ENCODE measurements at places on chromosomes 1 and 21.
A peak's percentile ranks its signal among the peaks of the same experiment; 100 is the strongest.

DNA sequence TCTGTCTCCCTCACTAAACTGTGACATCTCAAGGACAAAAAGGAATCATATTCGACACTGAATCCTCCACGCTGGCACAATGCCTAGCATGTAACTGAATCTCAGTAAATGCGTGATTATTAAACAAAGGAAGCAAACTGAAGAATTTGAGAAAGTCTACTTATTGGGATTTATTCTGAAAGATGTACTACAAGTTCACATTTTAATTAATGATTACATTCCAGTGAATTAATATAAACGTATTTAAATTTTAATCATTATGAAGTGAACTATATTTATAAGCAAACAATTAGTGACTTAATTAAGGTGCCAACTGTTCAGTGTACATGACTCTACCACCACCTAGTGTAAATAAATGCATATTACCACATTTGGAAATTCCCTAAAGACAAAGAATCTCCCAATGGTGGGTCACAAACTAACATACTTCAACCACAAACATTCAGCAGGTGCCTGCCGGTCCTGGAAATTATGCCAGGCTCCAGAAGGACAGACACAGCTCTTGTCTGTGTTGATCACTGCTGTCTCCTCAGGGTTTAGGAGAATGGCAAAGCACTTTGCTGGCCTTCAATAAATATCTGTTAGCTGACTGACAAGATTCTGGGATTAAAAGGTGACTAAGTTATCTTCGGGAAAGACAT lies 56.3 kb downstream of the SMYD3 start:
- peak; percentile 13 for DNase-seq

DNA sequence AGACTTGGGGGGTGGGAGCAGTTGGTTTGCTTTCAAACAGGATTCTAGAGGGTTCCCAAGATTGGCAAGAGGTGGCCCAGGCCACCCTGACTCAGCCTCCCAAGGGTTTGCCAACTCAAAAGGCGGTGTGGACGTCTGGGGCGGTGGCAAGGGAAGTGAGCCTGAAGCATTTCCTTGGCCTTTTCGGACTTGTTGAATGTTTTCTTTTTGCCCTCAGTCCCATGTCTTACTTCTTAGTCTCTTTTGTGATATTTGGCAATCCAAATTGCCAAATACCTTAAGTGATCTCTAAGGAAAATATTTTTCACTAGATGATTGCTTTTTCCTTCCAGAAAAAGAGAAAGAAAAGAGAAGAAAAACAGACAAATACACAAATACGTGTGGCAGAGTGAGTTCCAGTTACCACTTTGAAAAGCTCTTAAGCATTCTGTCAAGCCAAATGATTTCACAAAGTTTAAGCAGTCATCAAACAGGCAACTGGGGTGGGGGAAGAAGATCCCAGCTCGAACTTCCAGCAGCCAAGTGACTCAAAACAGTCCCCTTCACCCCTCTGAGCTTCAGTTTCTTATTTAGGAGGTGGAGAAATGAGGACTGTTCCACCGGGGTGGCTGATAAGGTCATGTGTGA lies 374.6 kb upstream of the USP24 start:
- peak; percentile 30 for DNase-seq

- DNase-seq, result no peak
Observed at GRCh38 chr1:182426442-182427430, 23.2 kb upstream of the RGSL1 start.

DNA sequence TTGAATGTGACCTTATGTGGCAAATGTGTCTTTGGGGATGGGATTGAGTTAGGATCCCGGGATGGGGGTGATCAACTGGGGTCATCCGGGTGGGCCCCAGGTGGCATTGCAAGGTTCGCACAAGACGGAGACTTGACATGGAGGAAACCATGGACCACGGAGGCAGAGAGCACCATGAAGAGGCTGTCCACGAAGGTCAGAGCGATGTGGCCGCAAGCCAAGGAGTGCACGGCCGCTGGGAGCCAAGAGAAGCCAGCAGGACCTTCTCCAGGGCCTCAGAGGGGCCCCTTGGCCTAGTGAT lies 22.3 kb upstream of the COL18A1 start:
- DNase-seq, result no peak

- peak; percentile 95 for DNase-seq
Observed at GRCh38 chr21:42056996-42057689, 14.0 kb upstream of the UMODL1 start.

DNA sequence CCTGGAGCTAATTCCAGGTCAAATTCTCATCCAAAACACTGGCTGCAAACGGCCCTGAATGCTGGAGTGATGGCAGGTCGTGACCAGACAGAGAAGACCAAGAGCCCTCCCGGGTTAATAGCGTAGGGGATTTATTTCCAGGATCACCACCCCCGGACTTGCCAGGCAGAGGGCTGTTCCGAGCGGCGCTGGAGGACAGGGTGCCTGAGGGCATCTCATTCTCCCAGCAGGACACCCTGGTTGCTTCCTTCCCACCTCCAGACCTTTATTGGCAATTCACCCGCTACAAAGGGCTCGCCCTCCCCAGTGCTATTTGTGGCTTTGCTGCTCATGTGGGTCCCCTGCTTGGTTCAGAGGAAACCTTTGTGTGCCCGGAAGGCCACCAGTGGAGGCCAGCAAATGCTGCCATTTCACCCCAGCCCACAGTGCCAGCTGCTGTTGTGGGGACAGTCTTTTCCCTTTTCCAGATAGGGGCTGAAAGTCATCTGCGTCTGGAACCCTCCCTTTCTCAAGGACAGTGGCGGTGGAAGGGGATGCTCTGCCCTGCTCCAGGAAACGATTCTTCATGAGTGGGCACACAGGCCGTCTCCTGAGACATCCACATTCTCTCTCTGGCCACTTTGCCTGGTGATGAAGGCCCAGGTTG lies 19.0 kb upstream of the C1orf174 start:
- DNase-seq, result no peak

DNA sequence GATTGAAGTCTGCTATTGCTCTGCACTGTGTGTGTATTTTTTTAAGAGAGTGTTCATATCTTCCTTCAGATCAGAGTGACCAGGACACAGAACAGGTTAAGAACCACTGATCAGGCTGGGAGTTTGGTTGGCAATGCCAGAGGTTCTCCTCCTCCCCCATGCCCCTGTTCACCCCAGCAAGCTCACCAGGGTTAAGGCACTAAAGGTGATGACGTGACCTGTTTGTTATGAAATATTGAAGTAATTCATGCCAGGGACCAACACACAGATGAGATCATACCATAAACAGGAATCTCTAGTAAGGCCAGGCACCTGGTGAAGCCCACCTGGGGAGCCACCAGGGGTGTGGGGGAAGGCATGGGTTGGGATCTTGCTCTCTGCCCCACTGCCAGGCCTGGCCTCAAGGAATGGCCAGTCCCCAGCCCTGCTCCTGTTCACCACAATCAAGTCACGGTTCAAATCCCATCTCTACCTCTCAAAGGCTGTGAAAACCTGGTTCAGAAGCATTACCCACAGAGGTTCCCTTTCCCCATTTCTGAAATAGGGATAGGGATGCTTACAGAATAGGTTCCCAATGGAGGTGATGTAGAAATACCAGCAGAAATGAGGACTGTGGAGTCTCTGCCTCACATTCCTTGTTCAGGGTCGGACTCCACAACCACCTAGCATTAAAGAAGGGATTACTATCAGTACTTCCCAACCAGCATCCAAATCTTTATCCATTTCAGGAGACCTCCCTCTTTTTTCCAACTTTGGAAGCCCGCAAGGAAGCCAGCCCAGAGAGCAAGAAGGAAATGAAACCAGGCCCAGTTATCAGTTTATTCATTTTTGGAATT lies 2.4 kb downstream of the ID3 start:
- peak; percentile 80 for DNase-seq

GRCh38 chr1:227756172-227756959 lies 21.1 kb downstream of the SNAP47 start:
- no peak for DNase-seq

DNA sequence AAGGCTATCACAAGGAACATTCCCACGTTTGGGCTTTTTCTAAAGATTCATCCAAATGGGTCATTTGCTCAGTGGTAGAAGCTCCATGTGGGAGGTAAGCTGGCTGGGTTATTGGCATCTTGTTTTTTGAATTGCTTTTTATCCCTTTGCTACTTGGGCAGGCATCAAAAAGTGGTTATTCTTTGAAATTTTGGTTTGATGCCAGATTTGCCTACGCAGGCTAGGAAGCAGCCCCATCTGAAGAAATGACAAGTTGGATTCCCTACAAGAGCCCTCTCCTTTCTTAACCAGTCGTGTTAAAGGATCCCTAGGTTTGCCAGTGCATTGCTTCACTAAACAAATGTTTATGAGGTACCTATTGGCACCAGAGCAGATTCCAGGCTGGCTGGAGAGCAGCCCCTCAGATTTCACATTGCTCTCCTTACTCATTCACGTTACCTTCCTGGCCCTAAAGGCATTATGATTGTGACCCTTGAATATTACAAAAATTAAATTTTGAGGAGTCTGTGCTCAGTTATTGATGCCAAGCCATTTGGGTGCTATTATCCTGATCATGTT lies 38.8 kb downstream of the ARID1A start:
- DNase-seq, result no peak

DNA sequence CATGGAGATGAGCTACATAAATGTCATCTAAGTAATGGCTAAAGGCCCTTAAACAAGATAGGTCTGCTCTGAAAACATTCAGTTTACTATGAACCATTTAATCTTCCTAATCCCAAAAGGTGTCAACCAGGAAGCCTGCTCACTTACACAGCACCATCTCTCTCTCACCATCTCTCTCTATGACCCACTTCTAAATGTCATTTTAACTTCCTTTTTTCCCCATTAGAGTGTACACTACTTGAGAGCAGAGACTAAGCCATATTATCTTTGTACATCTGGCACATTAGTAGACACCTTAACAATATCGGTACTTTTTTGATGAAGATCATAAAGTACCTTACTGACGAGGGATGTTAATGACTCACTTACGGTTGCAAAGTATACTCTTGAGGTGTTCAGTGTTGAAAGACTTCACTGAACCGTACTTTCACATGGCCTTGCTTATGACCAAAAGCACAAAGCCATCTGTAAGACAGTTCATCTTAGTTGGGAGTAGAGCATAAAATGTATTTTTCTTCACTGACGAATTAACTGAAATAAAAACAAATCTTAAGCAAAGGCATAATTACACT lies 25.4 kb downstream of the FBXO42 start:
- no peak for DNase-seq

- peak; percentile 17 for DNase-seq
Observed at GRCh38 chr1:113783254-113784103, 24.2 kb upstream of the PHTF1 start.

- DNase-seq, result peak; percentile 75
Observed at GRCh38 chr1:19644681-19645410, 735 bp downstream of the NBL1 start.

- DNase-seq, result no peak
Observed at GRCh38 chr1:207965392-207966387, 54.8 kb upstream of the CD34 start.

DNA sequence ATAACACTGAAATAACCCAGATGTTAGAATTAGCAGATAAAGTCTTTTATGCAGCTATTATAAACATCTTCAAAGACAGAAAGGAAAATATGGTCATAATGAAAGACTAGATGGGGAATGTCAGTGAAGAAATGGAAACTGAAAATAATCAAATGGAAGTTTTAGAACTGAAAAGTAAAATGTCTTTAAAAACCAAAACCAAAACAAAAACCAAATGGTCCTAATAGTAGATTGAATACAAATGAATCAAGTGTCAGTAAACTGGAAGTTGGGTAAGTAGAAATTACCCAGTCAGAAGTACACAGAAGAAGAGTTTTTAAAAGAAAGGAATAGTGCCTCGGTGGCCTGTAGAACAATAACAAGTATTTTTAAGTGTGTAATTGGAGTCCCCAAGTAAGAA lies 72.7 kb downstream of the SYCP1 start:
- no peak for DNase-seq

DNA sequence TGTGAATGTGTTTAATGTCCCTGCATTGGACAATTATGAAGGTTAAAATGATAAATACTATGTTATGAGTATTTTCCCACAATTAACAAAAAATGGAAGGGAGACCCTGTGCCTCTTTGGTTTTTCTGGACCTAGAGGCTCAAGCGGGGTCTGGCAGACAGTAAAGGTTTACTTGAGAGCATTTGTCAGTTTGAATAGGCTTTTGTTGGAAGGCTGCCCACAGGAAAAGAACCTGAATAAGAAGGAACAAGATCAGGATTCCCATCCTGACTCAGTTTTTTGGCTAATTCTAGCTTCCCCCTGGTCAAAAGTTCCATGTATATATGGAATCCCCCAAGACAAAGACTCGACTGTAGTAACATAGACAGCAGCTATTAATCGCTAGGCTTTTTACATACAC lies 150.9 kb upstream of the JUN start:
- no peak for DNase-seq

- no peak for DNase-seq
Observed at GRCh38 chr1:33727310-33727709, 136.6 kb upstream of the HMGB4 start.

GRCh38 chr1:167899253-167899681 lies 14.7 kb downstream of the ADCY10 start:
- no peak for DNase-seq

GRCh38 chr1:4071653-4072052 lies 171.6 kb upstream of the C1orf174 start:
- no peak for DNase-seq

DNA sequence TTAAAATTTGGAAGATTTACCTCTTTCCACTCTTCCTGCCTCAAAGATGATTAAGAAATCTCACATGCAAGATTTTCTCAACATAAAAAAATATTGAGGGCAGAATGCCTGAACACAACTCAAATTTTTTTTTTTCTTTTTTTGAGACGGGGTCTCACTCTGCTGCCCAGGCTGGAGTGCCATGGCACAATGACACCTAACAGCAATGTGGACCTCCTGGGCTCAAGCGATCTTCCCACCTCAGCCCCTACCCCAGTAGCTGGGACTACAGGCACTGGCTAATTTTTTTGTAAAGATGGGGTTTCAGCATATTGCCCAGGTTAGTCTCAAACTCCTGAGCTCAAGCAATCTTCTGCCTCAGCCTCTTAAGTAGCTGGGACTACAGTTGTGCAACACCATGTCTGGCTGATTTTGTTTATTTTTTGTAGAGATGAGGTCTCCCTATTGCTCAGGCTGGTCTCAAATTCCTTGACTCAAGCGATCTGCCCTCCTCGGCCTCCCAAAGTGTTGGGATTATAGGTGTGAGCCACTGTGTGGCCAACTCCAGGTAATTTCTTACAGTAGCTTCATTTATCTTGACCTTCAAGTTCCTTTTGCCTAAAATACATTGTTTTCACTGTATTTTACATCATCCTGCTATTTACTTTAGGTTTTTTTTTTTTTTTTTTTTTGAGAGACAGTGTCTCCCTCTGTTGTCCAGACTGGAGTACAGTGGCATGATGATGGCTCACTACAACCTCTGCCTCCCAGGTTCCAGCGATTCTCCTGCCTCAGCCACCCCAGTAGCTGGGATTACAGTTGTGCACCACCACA lies 10.4 kb downstream of the NUCKS1 start:
- DNase-seq, result peak; percentile 38

- no peak for DNase-seq
Observed at GRCh38 chr1:212819726-212820125, 27.7 kb downstream of the SPATA45 start.

- DNase-seq, result no peak
Observed at GRCh38 chr21:36229181-36229580, 72.6 kb downstream of the DOP1B start.
